HEK293T (cell line): ENCODE measurements at places on chromosomes 1 and 21.

GRCh38 chr1:89528382-89528780 is 3.8 kb downstream of the LRRC8B start:
- DNase-seq, result no peak

GRCh38 chr1:87717157-87717670 is 388.5 kb downstream of the LMO4 start:
- DNase-seq, result no peak

DNA sequence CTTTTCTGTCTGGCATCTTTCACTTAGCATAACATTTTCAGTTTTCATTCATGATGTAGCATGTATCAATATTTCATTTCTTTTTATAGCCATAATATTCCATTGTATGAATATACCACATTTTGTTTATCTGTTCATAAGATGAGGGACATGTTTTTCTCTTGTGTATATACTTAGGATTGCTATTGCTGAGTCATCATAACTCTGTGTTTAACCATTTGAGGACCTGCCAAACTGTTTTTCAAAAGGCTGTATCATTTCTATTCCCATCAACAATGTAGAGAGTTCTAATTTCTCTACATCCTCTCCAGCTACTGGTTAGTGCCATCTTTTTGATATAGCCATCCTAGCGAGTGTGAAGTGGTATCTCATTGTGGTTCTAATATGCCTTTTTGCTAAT is 26.2 kb downstream of the MPZL1 start:
- no peak for DNase-seq

GRCh38 chr1:65509912-65510680 is 89.6 kb downstream of the LEPR start:
- DNase-seq, result no peak

DNA sequence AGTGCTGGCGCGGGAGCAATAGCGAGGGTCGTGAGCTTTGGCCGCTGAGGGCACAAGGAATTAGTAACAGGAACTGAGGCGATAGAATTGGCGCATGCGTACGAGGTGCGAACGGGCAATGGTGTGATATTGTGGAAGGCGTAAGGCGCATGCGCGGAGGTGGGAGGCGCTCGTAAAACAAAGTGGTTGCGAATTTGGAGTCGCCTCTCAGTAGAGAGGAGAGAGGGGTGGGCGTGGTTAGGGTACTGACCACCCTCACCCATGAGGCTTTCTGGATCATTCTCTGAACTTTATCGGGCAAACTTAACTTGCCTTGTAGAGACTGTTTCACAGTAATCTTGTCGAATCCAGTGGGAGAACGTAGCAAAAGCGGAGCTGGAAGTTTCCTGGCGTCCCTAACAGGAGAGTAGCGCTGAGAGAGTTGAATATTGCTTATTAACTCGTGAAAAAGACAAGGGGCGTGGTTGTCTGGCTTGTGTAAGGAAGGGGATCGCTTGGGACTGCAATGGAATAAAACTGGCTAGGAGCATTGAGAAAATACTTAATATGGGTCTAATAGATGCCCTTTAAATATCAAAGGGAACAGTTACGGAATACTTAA is 427 bp downstream of the CKS1B start:
- DNase-seq, result peak; percentile 93

- DNase-seq, result no peak
Observed at GRCh38 chr1:47223921-47224675, 7.9 kb downstream of the TAL1 start.

DNA sequence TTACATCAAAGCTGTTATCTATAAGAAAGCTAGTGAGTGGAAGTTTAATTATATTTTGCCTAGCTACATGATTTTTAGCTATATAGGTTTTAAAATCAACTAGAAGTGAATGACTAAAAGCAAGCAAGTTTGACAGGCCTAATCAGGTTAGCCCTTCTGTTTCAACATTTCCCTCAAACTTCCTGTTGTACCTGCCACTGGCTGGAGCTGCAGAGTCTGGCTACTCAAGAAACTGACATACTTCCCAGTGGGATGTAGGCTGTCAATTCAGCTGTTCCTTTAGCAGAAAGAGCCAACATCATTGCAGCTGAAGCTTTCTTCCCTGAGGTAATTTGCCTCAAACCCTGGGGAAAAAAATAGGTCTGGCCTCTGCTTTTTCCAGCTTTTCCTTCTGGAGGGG is 87.1 kb upstream of the TNR start:
- DNase-seq, result no peak

DNA sequence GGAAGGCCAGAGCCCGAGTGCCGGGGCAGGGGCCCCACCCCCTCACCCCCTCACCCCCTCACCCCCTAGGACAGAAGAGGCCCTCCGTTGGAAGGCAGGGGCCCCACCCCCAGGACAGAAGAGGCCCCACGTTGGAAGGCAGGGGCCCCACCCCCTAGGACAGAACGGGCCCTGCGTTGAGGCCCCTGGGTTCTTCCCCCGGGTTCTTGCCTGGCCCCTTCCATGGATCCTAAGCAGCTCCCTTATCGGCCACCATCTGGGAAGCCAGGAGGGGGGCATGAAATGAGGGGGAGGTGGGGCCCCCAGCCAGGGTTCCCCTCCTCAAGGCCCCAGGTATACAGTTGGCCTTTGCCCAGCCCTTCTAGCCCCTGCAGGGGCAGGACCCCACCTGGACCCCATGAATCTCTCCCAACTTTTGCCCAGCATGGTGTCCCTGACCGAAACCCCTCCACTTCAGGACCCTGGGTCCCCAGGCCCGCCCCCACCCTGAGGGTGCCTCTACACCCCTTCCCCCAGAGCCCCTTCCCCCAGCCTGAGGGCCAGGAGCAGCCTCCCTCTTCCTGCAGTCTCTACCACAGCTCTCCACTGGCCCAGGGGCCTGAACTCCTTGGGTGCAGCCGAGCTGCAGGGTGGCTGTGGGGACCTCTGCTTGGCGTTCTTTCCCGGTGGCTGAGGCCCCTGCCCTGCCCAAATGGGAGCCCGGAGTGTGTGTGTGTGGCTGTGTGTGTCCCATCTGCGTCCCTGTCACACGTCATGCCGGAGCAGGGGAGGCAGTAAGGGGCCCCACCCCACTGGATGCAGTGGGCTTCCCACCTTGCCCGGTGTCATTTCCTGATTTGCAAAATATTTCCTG is 4.3 kb upstream of the VWA1 start:
- no peak for DNase-seq

- DNase-seq, result no peak
Observed at GRCh38 chr1:3279182-3279470, 175.3 kb upstream of the ARHGEF16 start.

DNA sequence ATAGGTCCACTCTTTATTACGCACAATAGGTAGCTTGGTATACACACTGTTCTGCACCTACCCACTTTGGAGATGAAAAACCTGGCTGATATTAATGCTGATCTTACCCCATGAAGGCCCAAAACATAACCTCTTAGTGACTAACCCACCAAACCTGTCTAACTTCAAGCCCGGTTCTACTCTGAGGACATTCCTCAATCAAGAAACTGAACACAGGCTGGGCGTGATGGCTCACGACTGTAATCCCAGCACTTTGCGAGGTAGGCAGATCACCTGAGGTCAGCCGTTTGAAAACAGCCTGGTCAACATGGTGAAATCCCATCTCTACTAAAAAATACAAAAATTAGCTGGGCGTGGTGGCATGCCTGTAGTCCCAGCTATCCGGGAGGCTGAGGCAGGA is 50.5 kb downstream of the EYA3 start:
- DNase-seq, result no peak
